ENCODE measurements at places on chromosomes 16 and 17.

DNA sequence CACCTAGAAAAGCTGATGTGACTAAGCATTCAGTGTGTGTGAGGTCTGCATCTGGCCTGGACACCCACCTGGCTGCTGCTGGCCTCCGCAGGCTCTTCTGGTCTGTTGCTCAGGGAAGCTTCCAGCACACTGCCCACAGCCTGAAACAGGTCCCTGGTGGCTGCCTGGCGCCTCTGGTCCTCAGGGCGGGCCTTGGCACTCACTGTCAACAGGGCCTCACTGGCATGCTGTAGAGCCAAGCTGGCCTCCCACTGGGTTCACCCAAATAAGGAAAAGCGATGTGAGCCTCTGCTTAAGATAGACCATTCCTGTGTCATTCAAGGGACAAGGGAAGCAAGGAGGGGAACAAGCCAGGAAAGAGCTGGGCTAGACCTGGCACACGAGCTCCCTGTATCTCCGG, 70.6 kb upstream of the BCO1 start:
- no peak for DNase-seq

- no peak for DNase-seq
Measured at GRCh38 chr17:78875363-78876093, 27.5 kb downstream of the CEP295NL start.

- no peak for DNase-seq
Measured at GRCh38 chr16:30131869-30132475, 9.0 kb upstream of the MAPK3 start.

DNA sequence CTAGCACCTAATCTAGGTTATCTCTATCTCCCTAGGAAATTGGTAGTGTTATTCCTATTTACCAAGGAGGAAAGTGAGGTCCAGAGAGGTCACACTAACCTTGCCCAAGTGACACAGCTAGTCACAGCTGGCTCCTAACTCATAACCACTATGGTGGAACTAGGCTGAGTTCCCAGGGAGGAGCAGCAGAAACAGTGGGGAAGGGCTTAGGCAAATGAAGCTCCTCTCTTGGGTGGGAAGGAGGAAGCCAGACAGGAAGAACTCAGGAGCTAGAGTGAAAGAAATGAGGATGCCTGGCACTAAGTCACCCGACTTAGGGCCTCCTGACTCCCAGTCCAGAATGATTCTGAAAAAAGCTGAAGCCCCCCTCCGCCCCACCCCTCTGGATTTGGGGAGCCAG, 34.5 kb downstream of the PSME3IP1 start:
- DNase-seq = no peak

DNA sequence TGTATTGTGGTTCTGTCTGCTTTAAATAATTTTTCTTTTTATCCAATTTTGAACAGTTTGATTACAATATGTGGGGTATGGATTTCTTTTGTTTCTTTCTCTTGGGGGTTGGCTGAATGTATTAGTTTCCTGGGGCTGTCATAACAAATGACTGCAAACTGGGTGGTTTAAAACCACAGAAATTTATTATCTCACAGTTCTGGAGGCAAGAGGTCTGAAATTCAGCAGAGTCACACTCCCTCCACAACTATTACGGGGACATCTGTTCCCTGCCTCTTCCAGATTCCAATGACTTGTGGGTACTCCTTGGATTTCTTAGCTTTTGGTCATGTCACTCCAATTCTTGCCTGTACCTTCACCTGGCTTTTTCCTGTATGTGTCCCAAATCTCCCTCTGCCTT, 23.7 kb downstream of the COX11 start:
- no peak for DNase-seq

Data from stimulated activated CD8-positive, alpha-beta memory T cell treated with anti-CD3 and anti-CD28 coated beads, Interleukin-2, amount 100 ng/mL, for 1 hour (primary cell).